ENCODE measurements at places on chromosomes 4 and X. TPM values are rescaled to one million over a fixed set of nuclear protein-coding genes. Genes with fewer than 3 reads are reported as not detected.

GRCh38 chrX:107480272-107480671, 30.8 kb downstream of the FRMPD3 start:
- no peak for DNase-seq

- no peak for DNase-seq
Measured at GRCh38 chrX:135331525-135331924, 22.2 kb downstream of the ETDC start.

DNA sequence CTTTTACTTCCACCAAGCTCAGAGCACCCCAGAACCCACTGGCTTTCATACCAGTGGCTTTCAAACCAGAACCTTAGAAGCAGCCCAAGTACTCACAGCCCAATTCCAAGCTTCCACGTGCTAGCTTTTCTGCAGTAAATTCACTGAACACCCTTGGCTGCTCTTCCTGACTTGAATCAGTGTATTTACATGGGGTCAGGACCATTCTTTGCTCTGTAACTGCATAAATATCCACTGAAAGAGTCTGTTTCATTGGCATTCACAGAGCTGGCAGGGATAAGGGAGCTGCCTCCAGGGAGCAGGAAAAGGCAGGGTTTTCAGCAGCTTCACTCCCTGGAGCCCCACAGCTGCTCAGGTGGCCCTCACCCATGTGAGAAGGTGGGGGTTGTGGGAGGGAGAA, 43.8 kb downstream of the RAI2 start:
- peak; percentile 50 for DNase-seq

DDIT4L gene
- 17.7 TPM for total RNA-seq

- DNase-seq, result no peak
Measured at GRCh38 chrX:133214301-133214700, 3.9 kb downstream of the TFDP3 start.

DNA sequence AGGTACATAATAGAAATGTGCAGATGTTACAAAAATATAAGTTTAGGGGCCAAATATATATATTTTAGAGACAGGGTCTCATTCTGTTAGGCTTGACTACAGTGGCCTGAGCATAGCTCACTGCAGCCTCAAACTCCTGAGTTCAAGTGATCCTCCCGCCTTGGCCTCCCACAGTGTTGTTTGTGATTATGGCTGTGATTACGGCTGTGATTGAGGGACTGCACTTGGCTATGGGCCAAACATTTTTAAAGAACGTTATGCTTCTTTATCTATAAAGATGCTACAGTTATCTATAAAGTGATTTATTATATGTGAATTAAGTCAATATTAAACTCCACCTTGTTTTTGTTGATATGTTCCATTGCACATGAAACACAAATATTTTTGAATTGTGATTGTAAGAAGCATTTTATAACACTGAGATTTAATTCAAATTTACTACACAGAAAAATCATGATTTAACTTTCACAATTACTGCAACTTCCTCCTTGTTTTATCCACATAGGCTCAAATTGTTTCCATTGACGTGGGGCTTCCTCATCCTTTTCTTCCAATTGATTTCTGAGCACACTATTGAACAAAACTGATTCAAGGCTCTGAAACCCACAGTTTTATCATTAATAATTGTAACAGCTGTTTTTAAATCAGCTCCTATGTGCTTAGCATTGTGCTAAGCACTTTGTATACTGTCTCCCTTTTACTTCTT, 68.4 kb upstream of the BMPR1B start:
- DNase-seq, result no peak

MAEA gene
- 54.8 TPM for total RNA-seq

DNA sequence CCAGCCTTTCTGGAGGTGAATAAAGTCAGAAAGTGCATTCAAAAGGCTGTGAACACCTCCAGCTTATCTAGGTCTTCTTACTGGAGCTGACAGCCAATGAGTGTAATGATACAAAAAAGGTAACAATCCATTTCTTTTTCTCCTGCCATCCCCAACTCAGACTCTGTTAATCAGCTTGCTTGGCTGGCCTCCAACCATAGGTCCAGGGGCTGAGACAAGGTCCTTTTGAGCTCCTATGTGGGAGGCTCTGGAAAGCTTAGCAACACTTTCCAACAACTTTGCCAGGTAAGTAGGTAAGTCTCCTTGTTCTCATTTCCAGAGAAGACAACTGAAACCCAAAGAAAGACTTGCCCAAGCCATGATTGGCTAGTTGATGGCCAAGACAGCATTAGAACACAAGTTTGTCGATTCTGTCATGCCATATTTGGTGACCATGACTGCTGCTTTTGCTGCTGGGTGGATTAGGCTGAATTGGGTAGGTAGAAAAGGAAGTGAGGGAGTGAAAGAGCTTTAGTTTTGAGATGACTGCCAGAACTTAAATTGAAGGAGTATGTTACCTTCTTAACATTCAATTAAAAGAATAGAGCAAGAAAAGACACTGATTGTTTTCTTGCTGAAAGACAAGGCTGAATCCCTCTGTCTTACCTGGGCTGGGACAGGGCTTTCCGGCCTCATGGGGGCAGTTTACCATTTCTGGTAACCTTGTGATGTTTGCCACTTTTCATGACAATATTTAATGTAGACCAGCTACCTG, 22.8 kb downstream of the VSIG4 start:
- DNase-seq, result no peak

STK26 gene
- 0.57 TPM for total RNA-seq

DNA sequence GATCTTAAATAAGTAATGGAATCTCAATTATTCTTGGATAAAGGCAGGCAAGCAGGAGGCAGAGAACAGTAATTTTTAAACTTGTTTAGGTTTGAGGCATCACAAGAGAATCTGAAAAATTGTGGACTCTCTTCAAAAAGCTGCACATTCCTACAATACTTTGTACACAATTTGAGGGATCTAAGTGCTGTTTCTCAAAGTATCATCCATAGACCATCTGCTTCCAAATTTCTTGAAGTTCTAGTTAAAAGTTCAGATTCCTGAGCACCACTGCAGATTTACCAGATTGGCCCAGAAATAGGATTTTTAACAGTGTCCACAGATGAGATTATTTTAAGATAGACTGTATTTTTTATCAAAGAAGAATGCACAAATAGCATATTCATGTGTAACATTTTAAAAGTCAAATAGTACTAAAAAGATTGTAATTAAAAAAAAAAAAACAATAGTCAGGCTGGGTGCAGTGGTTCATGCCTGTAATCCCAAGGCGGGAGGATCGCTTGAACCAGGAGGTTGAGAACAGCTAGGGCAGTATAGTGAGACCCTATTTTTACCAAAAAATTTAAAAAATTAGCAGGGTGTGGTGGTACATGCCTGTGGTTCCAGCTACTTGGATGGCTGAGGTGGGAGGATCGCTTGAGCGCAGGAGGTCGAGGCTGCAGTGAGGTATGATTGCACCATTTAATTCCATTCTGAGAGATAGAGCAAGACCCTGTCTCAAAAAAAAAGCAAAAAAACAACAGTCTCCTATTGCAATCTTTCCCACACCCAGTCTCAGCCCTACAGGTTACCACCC, 14.2 kb upstream of the FNIP2 start:
- DNase-seq, result peak; percentile 56

LANCL3 gene
- total RNA-seq, result 0.18 TPM

GPR173 gene
- 2.5 TPM for total RNA-seq

GRCh38 chr4:71380788-71381187, 42.0 kb downstream of the SLC4A4 start:
- DNase-seq, result peak; percentile 63

DNA sequence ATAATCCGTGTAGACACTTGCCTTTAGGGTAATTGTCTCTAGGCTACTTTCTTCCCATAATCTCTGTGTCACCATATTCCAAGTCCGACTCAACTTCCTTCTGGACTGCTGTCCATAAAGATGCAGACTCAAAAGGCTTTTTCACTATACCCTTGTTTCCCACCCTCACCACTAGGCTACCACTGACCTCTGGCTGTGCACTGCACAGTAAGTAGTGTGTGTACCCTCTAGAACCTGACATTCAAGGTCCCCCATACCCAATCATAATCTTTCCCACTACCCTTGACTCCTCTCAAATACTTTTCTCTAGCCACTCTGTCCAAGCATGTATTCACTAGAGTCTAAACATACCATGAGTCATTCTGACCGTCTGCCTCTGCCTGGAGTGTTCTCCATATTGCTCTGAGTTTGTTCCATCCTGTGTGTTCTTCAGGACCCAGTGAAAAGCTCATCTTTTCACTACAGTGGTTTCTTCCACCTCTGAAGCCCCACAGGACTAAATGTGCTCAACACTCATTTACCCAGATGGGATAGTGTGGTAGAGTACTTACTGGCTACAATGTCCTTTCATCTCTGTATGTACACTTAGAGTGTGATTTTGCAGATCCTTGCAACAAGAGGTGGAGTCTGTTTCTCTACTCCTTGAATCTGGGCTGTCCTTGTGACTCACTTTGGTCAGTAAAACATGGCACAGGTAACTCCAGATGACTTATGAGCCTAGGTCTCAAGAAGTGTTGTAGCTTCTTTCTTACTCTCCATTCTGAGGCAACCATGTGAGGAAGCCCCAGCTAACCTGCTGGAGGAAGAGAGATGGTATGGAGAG, 17.4 kb downstream of the JADE3 start:
- DNase-seq, result peak; percentile 26

SORBS2 gene
- 2.8 TPM for total RNA-seq

GRCh38 chr4:184376126-184376838, 98.1 kb downstream of the IRF2 start:
- DNase-seq, result no peak

- peak; percentile 69 for DNase-seq
Measured at GRCh38 chr4:6668391-6668790, 25.3 kb upstream of the S100P start.

DNA sequence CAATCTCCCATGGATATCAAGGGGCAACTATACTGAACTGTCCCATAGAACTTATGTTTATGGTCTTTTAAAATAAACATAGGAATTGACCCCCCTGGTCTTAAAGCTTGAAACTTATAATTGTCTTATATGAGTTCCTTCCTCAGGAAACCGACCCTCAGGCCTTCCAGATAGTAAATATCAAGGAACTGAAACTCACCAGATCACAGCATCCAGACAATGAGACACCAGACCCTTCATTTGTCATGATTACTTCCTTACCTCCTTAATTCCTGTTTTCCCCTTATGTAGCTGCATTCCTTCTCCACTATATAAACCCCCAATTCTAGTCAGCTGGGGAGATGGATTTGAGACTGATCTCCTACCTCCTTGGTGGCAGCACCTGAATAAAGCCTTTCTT, 94.8 kb upstream of the GRPR start:
- no peak for DNase-seq

GRCh38 chr4:178554352-178554751, 1112.1 kb upstream of the AGA start:
- DNase-seq, result no peak

DNA sequence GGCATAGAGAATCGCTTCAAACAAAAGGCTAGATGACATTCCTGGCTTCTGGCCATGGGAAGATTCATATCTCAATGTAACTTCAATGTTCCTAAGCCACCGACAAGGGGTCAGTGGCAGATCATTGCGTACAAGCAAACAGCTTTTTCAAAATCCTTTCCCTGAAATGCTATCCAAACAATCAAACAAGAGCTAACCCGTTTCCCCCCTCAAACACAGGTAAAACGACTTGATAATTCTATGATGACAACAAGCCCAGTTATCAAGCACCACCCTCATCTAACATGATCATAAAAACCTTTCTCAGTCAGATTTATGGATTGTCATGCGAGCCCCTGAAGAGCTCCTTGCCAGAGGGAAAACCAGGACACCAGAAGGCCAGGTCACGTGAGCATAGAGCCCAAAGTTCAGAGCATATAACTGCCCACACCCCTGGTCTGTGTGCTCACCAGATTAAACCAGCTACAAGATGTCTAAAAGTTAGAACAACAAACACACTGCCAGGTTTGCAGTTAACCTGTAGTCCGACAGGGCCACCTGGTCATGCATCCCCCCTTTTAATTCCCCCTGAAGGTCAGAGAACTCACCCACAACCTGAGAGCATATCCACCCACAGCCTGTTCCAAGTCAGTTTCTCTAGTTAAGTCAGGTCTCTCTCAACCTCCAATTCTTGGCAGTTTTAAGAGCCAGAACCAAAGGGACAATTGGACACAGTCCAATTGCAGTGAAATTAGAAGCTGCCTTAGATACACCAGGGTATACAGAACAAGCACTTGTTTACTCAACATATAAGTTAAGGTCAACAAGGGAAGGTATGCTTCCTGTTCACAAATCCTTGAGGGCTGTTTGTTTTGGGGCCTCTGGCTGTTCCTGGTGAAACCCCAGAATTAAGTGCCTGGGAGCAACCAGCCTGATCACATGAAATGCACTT, 248.1 kb upstream of the PPARGC1A start:
- DNase-seq, result no peak

DNA sequence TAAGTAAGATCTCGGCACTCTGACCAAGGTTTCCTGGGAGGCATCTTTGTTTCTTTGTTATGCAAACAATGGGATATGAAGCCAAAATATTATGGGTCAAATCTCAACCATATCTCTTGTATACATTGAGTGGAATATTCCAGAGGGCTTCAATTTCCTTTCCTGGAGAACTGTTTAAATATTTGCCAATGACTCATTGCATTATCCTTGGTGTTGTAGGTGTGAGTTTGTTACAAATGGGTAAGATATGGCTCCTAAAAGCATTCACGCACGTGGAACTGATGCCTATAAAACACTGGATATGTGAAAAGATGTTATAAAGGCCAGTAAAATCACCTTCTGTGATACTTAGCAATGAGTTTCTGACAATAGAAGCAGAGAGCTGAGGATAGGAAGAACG, 150.5 kb upstream of the WDR1 start:
- DNase-seq, result no peak

ENPEP gene
- 5.9 TPM for total RNA-seq

DCAF8L2 gene
- not detected for total RNA-seq

DNA sequence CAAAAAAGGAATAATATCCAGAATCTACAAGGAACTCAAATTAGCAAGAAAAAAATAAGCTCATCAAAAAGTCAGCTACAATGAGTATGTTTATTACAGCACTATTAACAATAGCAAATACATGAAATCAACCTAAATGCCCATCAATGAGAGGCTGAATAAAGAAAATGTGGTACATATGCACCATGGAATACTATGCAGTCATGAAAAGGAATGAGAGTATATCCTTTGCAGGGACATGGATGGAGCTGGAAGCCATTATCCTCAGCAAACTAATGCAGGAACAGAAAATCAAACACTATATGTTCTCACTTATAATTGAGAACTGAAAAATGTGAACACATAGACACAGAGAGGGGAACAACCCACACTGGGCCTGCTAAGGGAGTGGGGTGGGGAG, 178.4 kb upstream of the IRS4 start:
- DNase-seq, result no peak

TEC gene
- total RNA-seq, result 3.5 TPM

DNA sequence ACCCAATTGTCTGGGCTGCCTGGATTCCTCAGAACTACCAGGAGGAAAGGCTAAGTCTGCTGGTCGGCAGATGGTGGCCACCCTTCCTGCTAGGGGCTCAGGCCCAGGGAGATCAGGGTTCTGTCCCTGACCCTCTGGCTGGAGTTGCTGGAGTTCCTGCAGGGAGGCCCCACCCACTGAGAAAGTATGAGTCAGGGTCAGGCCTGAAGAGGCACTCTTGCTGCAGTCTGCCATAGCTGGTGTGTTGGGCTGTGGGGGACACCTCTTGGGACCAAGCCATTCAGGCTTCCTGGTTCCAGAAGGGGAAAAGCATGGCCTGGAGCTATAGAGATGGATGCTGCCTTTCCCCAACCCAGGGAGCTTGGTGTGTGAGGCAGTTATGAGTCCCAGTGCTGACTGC, 40.4 kb upstream of the PCDH18 start:
- no peak for DNase-seq

- DNase-seq, result peak; percentile 63
Measured at GRCh38 chr4:154618708-154619315, 6.4 kb upstream of the FGG start.

Measured in fibroblast of the aortic adventitia (primary cell).